ENCODE measurements at places on chromosomes 3 and 15. TPM values are rescaled to one million over a fixed set of nuclear protein-coding genes. Genes with fewer than 3 reads are reported as not detected.

Gene CCR4
- total RNA-seq = not detected

Gene MESP1
- total RNA-seq = 2.1 TPM

DNA sequence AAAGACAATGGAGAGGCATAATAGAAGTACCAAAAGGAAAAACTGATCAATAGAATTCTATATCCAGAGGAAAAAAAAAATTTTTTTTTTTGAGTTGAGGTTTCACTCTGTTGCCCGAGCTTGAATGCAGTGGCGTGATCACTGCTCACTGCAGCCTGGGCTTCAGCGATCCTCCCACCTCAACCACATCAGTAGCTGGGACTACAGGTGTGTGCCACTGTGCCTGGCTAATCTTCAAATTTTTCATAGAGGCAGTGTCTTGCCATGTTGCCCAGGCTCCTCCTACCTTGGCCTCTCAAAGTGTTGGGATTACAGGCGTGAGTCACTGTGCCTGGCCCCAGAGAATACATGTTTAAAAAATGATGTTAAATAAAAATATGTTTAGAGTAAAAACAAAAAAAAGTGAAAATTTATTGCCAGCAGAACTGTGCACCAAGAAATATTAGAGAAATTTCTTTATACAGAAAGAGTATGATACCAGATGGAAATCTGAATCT lies 154.3 kb upstream of the ZBTB20 start:
- no peak for DNase-seq

Gene MEIS2
- total RNA-seq = 11.9 TPM

DNA sequence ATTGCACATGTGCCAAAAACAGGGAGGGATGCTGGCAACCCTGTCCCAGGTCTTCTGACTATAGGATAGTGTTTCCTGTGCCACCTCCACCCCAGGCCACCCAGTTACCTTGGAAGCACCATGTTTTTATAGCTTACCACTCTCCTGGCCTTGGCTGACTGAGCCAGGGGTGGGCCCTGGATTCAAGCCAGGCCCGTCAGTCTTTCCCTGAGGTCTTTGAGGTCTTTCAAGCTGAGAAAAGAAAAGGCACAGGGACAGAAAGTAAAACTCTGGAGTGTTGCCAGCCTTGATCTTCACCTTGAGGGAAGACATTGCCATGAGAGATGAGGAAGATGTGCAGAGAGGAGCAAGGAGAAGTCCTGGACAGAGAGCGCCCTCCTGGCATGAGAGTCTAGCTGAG lies 46.3 kb downstream of the SYNM start:
- DNase-seq = no peak

Gene SNRK
- 25.7 TPM for total RNA-seq

Gene POTEB2
- not detected for total RNA-seq

DNA sequence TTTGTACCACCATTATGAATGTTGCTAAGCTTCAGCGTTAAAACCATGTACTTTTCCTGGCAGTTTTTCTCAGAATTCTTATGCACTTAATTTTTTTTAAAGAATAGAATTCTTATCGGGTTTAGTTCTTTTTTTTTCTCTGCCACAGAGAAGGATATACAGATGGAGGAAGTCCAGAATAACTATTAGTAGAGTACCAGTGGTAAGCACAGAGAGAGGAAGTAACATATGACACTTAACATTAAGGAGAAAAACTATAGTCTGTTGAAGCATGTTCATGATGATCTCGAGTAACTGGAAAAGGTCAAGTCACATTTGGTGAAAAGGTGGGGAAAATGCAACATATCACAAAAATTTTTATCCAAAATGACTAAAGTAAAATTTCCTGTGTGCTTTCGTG lies 68.9 kb downstream of the RNF13 start:
- DNase-seq = no peak

GRCh38 chr15:101781928-101782327 lies 21.4 kb upstream of the OR4F6 start:
- no peak for DNase-seq

DNA sequence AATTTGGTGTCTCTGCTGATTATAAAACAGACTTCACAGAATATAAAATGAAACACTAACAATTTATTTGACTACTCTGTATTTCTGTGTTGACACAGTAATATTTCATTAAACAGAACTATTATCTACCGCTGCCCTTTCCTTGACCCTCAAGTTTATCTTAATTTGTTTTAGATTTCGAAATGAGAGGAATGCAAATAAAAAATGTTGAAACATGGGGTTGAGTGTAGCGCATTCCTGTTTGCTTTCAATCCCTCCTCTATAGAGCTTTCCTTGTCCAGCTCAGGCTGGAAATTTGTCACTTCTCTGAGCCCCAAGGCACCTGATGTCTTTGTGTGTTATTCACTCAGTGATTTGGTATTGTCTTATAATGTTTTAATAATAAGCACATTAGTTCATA lies 550.2 kb downstream of the ZBBX start:
- no peak for DNase-seq

- DNase-seq = no peak
Measured at GRCh38 chr15:100932676-100933348, 13.7 kb downstream of the LRRK1 start.

Gene ILDR1
- 4.6 TPM for total RNA-seq

DNA sequence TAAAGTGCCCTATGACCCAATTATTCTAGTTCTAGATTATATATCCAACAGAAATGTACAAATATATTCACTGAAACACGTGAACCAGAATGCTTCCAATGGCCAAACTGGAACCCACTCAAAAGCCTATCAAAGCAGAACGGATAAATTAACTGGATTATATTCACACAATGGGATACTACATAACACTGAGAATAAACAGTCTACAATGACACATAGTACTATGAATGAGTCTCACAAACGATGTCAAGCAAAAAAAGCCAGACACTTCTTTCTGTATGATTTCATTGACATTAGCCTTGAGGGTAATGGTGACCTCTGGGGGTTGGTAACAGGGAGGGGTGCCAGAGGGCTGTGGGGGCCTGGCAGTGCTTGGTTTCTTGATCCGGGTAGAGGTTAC lies 50.9 kb upstream of the HACD2 start:
- DNase-seq = no peak
